MCF 10A (cell line): ENCODE measurements at places on chromosomes 13 and 19. TPM values are rescaled to one million over a fixed set of nuclear protein-coding genes. Genes with fewer than 3 reads are reported as not detected.

- DNase-seq, result no peak
Observed at GRCh38 chr13:44578067-44578400, 1.9 kb upstream of the TSC22D1 start.

The TYROBP gene
- total RNA-seq, result not detected in 2 replicates

The KLHL1 gene
- total RNA-seq, result not detected in 2 replicates

- no peak for DNase-seq
Observed at GRCh38 chr13:113746143-113746525, 12.9 kb upstream of the TMEM255B start.

DNA sequence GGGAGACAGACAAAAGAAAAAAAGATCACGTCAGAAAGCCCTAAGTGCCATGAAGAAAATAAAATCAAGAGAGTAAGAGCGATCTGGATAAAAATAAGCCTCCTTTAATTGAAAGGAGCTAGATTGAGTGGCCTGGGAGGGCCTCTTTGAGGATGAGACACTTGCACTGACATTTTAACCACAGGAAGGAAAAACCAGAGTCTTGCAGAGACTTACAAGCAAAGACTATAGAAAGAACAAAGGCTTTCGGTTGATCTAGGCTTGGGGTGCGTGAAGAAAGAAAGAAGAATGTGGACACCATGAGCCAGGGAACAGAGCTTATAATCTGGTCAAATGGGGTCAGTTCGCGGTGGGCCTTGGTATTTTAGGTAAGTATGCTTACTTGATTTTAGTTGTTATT lies 342.7 kb downstream of the COG6 start:
- DNase-seq, result no peak

GRCh38 chr19:41321600-41322270 lies 11.8 kb downstream of the CCDC97 start:
- DNase-seq, result peak; percentile 46

GRCh38 chr19:52138278-52138982 lies 1.3 kb downstream of the ZNF616 start:
- DNase-seq, result peak; percentile 35

DNA sequence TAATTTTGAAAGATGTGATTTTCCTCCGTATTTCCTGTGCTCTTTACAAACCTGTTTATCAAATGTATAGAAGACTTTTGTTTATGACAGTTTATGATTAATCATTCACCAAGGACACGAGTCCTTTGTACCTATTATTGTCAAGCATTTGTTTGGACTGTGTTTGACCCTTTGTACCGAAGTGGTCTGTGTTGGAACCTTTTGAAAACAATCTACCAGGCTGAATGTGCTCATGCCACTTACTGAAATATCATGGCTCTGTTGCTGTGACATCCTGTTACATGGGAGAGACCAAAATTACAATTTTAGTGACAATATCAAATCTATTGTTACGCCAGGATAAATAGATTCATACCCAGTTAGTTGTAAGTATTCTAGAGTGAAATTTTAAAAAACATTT lies 193.6 kb downstream of the IRS2 start:
- no peak for DNase-seq

The MAST1 gene
- 1.0 and 1.6 TPM in 2 replicates for total RNA-seq

DNA sequence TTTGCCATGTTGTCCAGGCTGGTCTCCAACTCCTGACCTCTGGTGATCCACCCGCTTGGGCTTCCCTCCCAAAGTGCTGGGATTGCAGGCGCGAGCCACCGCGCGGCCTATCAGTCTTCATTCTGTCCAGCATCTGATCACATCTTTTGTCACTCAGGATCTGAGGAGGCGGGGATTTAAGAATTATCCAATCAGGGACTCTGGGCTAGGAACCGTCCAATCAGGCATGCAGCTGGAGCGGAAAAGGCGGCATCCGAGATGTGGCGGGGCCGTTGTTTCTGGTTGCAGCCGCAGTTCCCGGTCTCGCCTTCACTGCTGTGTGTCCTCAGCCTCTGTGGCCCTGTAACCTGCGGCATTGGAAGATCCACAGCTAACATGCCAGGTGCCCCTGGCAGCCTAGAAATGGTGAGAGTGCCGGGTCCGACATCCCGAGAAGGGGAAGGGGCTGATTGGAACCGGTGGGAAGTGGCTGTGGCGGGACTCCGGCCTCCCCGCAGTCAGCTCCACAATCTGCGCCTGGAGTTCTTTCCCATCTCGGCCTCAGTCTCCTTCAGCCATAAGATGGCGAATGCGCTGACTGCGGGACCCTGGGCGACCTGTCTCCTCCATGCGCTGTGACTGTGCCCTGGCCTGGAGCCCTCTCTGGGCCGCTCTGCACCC lies at the start of gene ZNF729:
Gene ZNF729, plus strand, starts transcription at position 291 of the 660 bp plus-strand sequence. Its CDS starts 85 bp downstream, at position 376.
- DNase-seq, result no peak

The PALM gene
- 0.44 TPM in 1 of 2 replicates, not detected in the other for total RNA-seq

DNA sequence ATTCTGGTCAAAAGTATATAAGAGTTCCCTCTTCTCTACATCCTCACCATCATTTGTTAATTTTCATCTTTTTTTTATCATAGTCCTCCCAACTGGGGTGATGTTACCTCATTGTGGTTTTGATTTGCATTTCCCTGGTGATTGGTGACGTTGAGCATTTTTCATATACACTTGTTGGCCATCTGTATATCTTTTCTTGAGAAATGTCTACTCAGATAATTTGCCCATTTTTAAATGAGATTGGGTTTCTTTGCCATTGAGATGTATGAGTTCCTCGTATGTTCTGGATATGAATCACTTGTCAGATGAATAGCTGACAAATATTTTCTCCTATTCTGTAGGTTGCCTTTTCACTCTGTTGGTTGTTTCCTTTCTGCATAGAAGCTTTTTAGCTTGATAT lies 2.4 kb downstream of the CD33 start:
- DNase-seq, result no peak

DNA sequence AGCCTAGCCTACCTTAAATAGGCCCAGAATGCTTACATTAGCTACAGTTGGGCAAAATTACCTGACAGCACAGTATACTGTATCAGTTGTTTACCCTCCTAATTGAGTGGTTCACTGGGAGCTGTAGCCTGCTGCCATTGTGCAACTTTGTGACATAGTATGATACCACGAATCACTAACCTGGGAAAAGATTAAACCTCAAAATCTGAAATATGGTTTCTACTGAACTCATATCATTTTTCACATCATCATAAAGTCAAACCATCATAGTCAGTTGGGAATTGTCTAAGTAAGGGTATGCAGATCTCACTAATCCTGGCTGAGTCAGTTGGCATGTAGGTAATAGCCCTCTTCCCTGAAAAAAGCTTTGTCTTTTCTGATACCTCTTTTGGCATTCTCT lies 9.2 kb downstream of the PAN3 start:
- no peak for DNase-seq

DNA sequence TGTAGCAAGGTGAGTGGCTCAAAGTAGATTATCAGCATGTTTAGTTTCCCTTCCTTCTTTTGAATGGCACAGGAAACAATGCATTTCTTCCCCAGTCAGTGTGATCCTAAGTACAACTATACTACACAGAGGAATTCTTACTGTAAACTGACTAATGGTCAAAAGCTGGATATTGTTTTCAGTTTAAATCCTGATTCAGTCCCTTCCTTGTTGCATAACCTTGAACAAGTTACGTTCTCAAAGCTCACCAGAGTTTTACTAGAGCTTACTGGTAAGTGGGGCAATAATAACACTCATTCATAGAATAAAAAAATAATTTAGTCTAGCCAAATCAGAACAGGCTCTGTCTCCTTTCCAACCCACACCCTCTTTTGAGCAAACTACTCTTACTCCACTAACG lies 180.1 kb downstream of the POSTN start:
- DNase-seq, result peak; percentile 14

DNA sequence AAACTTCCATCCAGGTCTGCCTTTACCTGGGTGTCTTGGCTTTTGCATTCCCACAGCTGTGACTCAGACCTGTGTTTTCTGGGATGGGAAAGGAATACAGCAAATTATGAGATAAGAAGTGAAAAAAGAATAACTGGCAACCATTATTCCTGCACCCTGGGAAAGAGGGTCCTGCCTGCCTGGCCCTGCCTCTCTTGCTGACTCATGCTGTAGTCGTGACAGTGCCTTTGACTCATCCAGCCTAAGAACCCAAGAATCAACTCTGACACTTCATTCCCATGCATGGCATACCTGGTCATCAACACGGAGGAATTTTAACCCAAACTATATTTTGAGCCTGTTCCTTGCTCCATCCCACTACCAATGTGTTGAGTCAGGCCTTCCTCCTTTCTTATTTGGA lies 185.4 kb upstream of the SERP2 start:
- DNase-seq, result peak; percentile 83
